Large intestine (tissue), 12 donors: ENCODE measurements at places on chromosomes 1 and 21. TPM values are rescaled to one million over a fixed set of nuclear protein-coding genes. Genes with fewer than 3 reads are reported as not detected.

GRCh38 chr1:189675712-189676244, 801.9 kb downstream of the BRINP3 start:
- no peak for DNase-seq

GRCh38 chr21:43206231-43207042, 37.6 kb downstream of the CRYAA start:
- DNase-seq, result no peak

DNA sequence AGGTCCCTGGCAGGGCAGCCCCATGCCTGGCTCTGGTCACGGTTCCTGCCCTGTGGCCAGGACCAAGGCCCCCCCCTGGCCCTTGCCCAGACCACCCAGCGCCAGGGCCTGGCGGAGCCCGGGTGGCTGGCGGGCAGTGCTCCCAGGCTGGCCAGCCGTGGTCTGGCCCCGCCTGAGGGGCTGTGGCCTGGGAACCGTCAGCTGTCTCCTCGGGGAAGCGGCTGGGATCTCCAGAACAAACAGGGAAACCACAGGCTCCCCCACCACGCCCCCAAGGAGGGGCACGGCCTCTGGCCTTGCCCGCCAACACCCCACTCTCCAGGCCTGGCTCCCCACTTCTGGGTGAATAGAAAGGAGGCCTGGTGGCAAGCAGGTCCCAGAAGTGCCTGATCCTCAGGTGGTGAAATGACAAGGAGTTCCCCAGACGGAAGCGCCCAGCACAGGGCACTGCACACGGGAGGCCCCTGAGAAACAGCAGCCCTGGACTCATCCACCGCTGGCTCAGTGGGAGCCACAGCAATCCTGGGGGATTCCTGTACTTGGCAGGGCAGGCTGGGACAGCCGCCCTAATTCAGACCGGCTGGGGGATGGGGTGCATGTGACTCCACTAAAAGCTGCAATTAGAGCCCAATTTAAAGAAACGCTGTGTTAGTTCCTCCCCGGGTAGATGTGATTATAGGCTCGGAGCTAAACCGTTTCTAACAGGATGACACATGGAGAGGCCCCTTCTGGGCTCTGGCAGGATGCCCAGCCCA, 78.9 kb downstream of the RAP1GAP start:
- no peak for DNase-seq

DNA sequence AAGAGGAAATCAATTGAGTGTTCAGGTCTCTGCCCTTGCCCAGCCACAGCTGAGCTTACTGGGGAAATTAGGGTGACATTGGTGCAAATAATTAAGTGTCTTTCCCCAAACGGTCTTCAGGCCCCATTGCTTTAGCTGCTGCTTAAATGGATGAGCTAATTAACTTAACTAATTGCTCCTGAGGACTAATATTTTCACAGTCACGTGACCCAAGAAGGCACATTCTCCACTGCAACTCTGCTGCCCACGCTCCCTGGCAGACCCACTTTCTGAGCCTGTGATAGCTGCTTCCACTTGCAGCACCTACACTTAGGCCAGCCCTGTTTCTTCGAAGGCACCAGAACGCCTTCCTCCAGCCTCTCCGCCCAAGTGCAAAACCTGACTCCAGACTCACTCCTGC, 56.2 kb downstream of the SYT2 start:
- DNase-seq, result no peak

TEDDM1 gene
- 0.09 TPM for polyA plus RNA-seq
